ENCODE measurements at places on chromosomes 13 and 19. TPM values are rescaled to one million over a fixed set of nuclear protein-coding genes. Genes with fewer than 3 reads are reported as not detected.

The GRIK5 gene
- total RNA-seq, result not detected

The F2RL3 gene
- 3.6 TPM for total RNA-seq

The KLK8 gene
- not detected for total RNA-seq

The DCT gene
- not detected for total RNA-seq

The OR7A5 gene
- total RNA-seq, result not detected

The KIRREL2 gene
- total RNA-seq, result not detected
